ENCODE measurements at places on chromosomes 16 and 17.

DNA sequence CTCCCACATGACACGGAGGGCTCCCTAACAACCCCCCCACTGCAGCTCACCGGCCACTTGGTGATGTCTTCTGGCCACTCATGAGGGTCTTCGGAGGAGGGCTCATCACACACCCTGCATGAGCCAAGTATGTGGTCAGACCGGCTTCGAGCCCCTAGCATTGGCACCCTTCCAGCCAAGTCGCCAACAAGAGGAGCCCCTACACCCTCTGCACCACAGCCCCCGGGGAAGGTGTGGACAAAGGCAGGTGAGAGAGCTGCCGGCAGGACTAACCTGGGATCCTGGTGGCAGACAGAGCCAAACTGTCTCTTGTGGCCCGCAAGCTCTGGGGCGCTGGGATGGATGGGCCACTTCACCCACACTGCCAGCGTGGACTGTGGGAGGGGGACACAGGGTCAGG lies 6.5 kb downstream of the SNRNP25 start:
- no peak for DNase-seq

DNA sequence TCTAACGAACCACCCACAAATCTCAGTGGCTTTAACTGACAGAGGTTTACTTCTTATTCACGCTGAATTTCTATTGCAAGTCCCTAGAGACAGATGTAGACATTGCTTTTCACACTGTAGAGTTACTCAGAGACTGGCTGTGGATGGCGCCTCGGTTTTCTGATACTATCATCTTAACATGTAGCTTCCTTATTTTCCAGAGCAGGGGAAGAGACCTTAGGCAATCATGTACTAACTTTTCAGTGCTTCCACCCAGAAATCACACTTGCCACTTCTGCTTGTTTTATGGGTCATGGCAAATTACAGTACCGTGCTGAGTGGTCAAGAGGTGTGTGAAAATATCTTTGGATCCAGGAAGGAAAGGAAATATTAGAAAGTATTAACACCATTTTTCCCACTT lies 65.4 kb downstream of the MAF start:
- no peak for DNase-seq

DNA sequence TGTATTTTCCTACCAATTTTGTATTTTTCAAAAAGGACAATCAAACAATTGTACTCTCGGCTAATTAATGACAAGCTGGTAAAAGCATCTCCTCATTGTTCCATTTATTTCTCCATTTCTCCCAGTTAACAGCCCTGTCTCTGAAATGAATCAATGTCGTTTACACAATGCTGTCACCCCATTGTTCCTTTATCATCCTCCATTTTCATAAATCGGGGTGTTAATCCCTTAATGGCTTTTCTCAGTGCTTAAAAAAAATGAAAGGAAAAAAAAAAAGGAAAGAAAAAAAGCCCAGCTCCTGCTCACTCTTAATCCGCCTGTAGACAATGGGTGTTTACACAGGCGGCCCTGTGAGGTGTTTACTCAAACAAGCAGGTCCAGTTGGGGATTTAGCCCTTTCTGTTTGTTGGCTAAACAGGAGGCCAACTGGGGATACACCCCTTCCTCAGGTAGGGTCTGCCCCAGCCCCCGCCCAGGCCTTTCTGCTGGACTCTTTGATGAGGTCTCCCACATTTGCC lies 86.8 kb upstream of the SALL1 start:
- no peak for DNase-seq

GRCh38 chr17:78998311-78999055 lies 11.1 kb downstream of the CANT1 start:
- no peak for DNase-seq

DNA sequence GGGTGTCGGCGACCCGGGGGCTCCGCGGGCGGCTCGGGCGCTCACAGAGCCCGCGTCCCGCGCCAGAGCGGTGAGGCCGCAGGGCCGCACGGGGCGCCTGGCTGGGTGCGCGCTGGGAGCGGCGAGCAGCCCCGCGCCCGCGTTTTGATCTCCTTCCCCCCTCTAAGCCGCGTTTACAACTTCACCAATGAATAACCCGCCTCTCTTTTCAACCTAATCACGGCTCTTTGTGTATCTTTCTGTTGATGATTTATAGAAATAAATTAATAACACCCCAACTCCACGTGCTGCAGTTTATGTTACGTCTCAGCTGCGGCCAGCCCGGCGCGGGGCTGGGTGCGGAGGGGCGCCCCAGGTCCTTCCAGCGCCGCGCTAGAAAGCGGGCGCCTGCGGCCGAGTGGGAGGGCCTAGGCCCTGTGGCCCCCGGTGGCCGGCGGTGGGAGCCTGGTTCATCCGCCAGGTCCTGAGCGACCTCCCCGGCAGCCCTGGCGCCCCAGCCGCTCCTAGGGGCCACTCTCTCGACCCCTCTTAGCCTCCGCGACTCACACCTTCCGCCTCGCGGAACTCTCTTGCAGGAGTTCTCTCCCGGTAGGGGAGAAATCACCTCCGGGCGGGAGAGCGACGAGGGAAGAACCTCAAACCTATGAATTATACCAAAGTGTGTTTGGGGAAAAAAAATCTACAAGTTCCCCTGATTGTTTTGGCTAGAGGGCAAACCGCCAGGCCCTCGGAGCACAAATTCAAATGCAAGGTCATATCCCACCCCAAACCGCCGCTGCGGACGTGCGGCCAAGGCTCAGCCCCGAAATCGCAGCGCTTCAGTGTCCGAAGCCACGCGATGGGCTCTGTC lies 1.9 kb downstream of the HNF1B start:
- no peak for DNase-seq

DNA sequence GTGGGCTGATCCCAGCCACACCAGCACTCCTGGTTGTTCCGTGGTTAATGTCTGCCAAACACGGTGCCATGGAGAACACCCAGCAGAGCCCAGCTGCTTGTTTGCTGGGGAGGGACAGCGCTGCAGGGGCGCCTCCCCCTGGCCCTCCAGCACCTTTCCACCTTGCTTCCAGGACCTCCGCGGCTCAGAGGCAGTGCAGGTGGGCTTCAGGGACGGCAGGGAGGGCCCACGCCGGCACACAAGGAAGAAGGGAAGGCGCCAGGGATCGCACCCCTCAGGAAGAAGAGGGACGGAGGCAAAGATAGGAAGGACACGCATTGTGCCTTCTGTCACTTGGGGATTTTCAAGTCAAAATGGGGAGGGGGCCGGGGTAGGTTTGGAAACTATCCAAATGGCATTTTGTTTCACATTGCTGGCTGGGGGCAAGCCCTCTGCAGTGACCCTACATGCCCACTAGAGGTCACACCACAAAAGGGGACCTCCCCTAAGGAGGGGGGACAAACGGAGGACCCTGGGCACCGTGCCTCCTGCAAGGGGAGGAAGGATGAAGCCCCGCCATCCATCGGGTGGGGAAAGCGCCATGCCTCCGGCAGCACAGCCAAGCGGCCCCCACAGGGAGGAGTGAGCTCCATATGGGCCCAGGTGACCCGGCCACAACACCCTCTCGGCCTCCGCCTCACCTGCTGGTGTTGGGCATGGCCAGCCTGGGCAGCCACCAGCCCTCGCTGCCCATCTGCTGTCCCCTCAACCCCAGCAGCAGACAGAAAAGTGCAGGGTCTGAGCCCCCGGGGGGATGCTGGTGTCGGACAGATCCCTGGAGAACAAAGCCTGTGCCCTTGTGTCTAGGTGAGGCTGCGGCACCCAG lies 7.5 kb upstream of the C16orf95 start:
- DNase-seq: peak; percentile 33

GRCh38 chr16:56783344-56783743 lies 53.4 kb downstream of the NUP93 start:
- DNase-seq: no peak

DNA sequence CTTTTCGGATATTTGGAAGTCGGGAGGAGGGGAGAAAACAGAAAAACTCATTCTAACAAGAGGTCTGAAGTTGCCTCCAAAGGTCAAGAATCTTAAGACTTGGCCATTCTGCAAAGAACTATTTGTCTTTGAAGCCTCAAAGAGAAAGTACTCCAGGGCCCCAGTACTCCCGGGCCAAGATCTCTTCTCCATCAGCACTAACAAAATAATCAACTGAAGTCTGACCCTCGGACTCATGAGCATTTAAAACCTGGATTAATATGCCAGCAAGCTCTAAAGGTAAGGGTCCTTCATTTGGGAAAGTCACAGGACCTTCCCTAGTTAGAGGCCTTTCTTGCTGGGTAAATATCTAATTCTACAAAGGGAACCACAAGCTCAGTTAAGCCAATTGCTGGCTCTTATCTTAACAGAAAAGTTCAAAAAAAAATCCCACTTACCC lies 4.5 kb downstream of the AXIN2 start:
- DNase-seq: no peak

DNA sequence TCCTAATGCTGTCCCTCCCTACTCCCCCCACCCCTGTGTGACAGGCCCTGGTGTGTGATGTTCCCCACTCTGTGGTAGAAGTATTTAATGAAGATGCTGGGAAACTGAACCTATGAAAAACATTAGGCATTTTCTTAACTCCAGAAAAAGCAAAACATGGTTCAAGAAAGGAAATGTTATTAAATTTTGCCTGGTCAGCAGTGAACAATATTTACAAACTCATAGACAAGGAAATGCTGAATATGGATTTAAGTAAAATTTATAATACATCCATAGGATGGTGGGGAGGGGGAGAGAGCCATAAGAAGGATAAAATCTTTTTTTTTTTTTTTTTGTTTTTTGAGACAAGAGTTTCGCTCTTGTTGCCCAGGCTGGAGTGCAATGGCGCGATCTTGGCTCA lies 10.8 kb upstream of the CRYBA1 start:
- no peak for DNase-seq

DNA sequence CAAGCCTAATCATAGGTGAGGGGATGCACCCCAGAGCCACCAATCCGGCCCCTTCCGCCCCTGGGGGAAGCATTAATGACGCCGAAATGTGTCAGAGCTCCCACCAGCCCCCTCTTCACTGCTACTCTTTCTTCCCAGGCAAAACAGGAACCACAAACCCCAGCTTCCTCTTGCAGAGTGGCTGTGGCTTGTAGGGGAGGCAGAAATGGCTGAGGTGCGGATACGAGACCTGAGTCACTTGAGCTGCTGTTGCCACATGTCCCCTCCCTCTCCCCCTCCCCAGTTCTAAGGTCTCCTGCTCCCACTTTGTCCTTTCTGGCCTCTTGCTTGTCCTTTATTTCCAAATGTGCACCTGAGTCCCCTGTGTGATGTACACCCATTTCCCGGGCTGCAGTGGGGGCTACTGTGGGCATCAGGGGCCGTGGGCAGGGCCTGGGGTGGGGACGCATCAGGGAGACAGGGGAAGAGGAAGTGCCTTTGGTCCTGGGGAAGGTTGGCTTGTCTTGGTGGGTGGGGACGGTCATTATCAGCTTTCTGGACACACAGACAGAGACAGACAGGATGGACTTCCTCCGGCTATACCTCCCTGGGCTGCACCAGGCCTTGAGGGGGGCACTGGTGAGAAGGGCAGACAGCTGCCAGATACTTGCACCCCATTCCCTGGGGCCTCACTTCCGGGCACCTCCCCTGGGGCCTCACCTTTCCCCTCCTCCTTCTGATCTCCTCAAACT lies at the start of gene APOBR:
Gene APOBR, plus strand, starts transcription at position 523 of the 731 bp plus-strand sequence. Its CDS starts 39 bp downstream, at position 562.
- no peak for DNase-seq

DNA sequence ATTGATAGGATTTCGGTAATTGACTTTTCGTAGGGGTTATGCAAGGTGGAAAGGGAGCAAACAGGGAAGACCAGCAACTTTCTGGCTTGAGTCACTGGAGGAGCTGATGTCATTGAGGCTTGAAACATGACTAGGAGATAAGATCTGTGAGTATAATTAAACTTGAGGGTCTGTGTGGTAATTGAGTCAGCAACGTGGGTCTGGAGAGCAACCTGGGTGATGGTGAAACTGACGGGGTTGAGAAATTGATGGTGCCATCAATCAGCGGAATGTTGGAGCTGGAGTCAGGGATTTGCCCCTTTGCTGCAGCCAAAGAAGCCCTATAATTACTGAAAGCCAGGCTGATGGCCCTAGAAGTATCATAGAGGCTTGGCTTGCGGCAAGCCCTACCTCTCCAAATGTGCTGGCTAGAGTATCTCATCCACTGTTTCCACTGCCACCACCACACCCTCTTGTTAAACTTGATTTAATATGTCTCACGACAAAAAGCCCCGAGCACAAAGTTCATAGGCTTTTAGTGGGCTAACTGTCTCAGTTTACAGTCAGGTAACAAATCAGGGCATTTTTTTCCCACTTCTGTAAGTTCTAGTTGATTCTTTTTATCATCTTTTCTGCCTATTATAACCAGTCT lies 186.9 kb upstream of the ELAC2 start:
- DNase-seq: no peak

GRCh38 chr16:58859958-58860669 lies 126.0 kb upstream of the GOT2 start:
- no peak for DNase-seq

DNA sequence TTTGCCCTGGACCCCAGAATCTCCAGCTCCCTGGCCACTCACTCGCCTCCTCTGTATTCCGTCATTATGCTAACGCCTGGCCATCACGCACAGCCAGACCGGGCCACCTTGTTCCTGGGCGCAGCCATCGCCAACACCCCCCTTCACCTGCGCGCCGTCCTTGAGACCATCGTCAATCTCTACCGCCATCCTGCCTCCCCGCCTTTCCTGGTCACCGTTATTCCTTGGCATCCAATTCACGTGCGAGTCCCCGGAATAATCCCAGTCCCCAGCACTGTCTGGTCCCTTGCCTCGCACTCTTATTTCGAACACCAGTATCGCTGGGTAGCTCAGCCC lies 541 bp downstream of the VKORC1 start:
- no peak for DNase-seq

DNA sequence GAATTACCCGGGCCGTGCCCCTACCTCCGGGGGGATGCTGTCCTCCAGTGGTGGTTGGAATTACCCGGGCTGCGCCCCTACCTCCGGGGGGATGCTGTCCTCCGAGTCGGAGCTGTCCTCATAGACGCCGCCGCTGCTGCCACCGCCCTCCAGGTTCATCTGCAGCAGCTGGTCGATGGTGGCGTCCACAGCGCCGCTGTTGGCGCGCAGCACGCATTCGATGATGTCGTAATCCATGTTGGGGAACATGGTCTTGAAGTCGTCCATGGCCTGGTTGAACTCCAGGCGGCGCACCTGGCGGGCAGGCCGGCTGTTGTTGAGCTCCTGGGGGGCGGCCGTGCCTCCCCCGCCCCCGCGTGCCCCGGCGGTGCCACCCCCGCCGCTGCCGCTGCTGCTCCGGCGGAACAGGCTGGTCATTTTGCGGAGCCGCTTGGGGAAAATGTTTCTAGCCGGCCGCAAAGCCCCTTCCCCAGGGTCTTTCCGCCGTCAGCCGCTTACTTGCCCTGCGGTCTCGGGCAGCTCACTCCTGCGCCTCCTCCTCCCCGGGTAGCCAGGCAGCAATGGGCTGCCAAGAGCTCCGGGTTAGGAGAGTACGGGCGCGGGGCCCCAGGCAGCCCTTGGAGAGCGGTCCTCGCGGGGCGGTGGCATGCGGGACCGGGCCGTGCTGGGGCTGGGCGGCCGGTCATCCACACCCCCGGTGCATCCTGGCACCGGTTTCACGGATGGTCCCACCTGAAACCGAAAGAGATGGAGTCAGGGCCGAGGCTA lies 35.5 kb upstream of the MRPS23 start:
- DNase-seq: no peak

GRCh38 chr17:4499431-4500190 lies 930 bp downstream of the SPNS2 start:
- no peak for DNase-seq

- no peak for DNase-seq
Measured at GRCh38 chr16:60404401-60404800, 1631.8 kb downstream of the CDH8 start.
